ENCODE measurements at places on chromosomes 1 and 21.

DNA sequence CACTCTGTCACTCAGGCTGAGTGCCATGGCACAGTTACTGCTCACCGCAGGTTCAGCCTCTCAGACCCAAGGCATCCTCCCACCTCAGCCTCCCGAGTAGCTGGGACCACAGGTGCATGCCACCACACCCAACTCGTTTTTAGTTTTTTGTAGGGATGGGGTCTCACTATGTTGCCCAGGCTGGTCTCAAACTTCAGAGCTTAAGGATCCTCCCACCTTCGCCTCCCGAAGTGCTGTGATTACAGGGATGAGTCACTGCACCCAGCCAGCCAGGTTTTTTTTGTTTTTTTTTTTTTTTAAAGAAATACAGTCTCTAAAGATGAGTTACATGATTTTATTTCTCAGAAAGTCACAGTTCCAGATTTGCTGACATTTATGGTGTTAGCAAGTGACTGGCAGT, 29.0 kb downstream of the BACE2 start:
- DNase-seq: no peak

DNA sequence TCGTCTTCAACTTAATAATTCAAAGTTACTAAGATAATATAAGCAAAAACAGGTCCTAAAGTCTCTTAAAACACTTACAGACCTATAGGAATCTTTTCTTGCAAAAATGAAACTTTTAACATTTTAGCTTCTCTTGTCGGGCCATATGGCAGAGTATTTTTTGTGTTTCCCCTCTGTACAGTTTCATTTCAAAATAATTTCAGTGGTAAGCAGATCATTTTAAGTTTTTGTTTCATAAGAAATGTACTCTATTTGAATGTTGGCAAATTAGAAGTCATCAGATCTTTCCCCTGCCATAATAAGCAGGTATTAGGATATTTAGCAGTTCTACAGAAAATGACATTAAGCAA, 37.9 kb downstream of the RGL1 start:
- DNase-seq: no peak

DNA sequence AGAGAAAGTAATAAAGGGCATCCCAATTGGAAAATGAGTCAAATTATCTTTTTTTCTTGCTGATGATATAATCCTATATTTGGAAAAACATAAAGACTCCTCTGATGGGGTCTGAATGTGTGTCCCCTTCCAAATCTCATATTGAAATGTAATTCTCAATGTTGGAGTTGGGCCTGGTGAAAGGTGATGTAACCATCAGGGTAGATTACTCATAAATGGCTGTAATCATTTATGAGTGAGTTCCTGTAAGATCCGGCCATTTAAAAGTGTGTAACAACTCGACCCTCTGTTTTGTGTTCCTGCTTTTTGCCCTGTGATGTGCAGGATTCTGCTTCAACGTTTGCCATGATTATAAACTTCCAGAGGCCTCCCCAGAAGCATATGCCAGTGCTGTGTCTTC, 44.3 kb upstream of the MAP1LC3C start:
- no peak for DNase-seq

DNA sequence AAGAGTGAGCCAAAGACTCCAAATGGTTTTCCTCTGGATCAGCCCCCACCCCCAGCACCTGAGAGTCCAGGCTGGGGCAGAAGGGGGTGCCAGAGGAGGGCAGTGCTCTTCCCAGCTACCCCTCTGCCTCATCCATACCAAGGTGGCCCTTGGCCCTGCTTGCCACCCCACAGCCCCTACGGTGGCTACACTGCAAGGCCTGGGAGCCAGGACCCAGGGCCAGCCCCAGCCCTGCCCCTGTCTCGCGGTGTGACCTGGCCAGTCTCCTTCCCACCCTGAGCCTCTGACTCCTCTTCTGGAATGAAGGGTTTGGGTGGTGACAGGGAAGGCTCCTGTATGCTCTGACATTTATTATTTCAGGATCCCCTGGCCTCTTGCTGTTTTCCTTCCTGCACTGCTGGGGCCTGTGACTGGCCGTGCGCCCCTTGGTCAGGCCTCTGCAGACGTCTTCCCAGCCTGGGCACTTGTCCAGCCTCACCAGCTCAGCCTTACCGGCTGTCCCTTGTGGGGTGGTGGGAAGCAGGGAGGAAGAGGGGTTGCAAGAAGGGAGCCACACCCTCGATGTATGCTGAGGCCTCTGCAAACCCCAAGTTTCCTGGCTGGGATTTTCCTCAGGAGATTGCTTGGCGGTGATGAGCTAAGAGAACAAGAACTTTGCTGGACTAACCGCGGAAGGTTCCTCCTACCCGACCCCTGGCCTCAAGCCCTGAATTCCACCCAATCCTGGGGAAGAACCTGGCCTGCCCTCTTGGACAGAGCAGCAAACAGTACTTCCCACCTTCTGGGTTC, 13.5 kb downstream of the ASAP3 start:
- DNase-seq: peak; percentile 24

DNA sequence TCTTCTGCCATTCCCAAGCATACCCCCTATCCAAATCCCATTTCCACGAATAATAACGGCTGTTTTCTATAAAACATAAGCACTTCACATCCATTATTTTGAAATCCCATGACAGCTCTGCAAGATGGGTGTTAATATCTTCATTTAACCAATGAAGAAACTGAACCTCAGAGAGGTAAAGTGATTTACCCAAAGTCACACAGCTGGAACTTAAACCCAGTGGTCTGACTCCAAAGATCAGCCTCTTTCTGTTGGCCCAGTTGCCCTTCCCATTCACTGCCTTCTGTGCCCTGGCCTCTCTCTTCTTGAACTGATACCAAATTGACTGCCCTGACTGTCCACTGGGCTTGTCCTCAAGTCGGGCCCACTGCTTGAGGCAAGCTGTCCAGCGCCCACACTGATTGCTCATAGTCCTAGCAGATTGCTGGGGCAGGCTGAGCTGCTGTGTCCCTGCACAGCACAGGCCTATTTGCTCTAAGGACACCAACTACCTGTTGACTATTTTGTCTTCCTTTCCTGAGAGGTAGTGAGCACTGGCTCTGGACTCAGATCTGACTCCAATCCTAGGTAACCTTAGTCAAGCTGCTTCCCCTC, 19.3 kb downstream of the TAL1 start:
- no peak for DNase-seq

DNA sequence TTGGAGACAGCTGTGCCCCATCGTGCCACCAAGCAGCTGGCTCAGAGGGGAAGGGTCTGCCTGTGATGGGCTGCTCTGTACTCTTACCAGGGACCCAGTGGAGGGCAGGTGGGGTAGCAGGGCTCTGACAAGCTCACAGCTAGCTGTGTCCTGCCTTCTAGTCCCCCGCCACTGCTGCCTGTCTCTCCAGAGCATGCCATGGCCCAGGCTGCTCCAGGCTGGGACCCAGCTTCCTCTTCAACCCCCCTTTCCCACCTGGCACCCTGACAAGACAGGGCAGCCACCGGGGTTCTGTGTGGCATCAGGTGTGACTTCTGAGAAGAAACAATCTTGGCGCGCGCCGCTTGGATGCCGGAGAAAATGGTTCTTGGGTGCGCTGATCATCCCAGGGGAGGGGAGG, 92.3 kb upstream of the ACTL8 start:
- DNase-seq: no peak

DNA sequence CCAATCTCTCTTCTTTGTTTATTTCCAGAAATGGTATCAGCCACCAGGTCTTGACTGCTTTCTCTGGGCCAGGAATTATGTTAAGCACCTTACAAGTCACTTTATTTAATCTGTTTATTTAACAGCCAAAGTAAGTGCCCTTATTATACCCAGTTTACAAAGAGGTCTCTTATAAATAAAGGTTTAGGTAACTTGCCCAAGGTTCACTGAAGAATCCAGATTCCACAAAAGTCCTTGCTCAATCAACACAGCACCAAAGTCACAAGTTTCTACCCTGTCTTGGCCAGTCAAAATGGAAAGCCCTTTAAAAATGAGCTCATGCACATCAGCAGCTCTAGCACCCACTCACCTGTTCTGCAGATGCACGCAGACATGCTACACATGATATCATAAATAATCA, 28.0 kb upstream of the ATP1A1 start:
- no peak for DNase-seq

DNA sequence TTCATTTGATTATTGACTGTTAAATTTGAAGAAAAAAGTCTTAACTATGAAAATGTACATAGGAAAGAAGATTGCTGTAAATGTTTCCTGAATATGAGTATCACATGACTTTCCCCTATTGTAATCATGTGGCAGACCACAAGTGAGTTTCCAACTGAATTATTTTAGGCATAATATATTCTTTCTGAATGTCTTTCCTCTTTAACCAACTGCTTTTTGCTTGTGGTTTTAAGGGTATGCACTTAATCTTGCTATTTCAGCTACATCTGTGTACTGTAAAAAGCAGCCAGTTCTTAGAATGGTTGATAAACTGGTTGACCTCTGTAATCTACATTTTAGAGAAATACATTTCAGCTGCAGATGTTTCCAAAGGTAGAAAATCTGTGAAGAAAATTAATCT, 400.7 kb downstream of the NEGR1 start:
- peak; percentile 38 for DNase-seq

- DNase-seq: no peak
Measured at GRCh38 chr1:26168410-26169197, at the start of gene C1orf232. Gene C1orf232 (minus strand): TSS chr1:26168963. CDS start chr1:26168499, 464 bp downstream.

GRCh38 chr1:67801903-67802302, 31.4 kb downstream of the GNG12 start:
- DNase-seq: peak; percentile 50

- DNase-seq: no peak
Measured at GRCh38 chr1:91872559-91873081, 13.3 kb downstream of the TGFBR3 start.

DNA sequence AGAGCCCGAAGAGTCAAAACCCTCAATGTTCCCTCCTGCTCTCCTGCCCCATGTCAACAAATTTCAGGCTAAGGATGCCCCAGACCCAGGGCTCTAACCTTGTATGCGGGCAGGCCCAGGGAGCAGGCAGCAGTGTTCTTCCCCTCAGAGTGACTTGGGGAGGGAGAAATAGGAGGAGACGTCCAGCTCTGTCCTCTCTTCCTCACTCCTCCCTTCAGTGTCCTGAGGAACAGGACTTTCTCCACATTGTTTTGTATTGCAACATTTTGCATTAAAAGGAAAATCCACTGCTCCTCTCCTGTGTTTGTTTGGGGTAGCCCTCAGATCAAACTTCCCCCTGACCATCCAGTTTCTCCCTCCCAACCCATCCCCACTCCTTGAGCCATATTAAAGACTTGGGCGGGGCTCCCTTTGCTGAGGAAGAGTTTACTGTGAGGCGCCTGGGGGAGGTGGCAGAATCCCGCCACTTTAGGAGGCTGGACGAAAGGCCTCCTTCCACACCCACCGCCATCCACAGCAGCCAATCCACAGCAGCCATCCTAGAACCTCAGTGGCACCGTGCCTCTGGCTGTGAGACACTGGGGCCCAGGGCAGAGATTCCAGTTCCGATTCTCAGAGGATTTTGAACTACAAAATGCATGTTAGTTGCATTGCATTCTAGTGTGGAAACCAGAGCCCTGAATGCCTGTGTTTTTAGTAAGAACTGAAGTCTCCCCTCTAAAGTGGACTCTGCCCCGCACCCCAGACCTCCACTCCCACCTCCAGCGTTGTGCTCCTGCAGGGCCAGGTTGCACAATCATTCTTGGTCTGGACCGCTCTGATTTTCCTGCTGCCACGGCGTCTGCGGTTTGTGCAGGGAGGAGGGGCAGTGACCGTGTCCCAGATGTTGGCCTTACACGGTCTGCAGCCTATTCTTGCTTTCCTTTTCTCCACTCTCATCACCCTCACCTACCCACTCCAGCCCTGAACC, 3.0 kb downstream of the OLFML3 start:
- DNase-seq: peak; percentile 90

GRCh38 chr1:171247501-171247900, 793 bp upstream of the FMO1 start:
- DNase-seq: no peak

- no peak for DNase-seq
Measured at GRCh38 chr1:226688056-226688748, 50.9 kb downstream of the ITPKB start.

DNA sequence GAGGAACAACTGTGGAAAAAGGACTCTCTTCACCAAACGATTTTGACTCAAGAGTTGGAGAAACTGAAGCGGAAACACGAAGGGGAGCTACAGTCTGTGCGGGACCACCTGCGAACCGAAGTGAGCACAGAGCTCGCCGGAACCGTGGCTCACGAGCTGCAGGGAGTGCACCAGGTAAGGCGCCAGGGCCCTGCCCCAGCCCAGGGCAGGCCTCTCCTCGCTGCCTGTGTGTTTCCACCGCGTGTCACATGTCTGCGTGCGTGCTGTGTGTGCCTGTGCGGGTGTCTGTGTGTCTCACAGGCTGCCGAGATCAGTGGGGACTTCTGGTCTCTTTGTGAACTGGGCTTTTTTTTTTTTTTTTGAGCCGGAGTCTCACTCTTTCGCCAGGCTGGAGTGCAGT, 43.0 kb downstream of the PCNT start:
- DNase-seq: no peak

GRCh38 chr21:41373763-41374162, 11.9 kb downstream of the MX2 start:
- DNase-seq: no peak

DNA sequence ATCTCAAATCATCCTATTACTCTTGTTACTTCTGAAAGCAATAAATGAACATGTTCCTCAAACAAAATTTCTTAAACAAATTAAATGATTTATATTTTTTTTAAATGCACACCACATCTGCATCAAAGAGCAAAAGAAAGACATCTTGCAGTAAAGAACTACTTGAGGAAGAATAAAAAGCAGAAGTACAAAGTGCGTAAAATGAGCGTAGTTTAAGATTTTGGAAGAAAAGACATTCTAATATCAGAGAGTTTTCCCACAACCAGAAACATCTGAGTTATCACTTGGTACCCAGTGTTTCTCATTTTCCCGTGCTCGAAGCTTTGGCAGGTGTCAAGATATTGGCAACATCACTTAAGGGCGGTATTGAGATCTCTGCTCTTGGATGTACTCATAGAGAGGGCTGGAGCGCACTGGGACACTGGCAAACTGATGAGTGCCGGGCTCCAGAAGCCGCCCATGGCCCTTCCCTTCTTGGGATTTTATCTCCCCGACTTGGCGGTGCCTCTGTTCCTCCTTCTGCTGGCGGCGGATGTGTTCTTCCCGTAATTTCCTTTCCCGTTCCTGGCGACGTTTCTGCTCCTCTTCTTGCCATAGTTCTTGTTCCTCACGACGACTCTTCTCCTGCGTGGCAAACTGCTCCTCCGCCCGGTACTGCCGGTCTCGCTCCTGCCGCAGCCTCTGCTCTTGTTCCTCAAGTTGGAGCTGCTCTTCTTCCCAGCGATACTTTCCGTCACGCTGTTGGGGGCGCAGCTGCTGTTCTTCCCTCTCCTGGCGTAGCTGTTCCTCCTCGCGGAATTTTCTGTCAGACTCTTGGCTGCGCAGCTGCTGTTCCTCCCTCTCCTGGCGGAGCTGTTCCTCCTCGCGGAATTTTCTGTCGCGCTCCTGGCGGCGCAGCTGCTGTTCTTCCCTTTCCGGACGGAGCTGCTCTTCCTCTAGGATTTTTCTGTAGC, 7.9 kb downstream of the TCHH start:
- DNase-seq: no peak
